Fibroblast of the aortic adventitia (primary cell): ENCODE measurements at places on chromosomes 5 and 9.

DNA sequence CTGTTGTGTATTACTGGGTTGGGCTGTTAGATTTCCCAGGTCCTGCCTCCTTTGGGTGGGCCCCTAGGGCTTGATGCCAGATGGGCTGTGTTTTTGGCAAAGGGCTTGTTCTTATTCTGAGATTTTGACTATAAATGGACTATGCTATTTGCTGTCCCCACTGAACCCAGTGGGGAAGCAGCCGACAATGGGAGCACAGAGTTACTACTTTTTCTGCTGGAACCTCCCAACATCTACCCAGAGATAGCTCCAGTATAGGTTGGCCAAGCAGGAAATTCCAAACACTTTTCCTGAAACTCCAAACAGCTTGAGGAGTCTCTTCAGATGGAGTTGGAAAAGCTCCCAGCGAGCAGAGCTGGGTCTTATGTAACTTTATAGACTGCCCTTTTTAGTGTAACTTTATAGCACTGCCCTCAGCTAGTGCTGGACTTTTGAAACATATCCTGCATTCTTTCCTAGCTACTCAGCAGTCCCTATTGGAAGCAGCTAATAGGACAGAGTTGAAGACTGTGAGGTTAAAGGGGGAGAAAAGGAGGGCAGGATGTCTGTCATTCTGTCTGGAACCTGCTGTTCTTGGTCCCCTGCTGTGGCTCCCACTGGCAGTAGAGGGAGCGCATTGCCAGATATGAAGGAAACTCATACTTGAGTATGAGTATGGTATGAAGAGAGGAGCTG lies 21.0 kb downstream of the RUSC2 start:
- peak; percentile 100 for DNase-seq

- no peak for DNase-seq
Observed at GRCh38 chr5:58545912-58546311, 37.0 kb upstream of the RAB3C start.

DNA sequence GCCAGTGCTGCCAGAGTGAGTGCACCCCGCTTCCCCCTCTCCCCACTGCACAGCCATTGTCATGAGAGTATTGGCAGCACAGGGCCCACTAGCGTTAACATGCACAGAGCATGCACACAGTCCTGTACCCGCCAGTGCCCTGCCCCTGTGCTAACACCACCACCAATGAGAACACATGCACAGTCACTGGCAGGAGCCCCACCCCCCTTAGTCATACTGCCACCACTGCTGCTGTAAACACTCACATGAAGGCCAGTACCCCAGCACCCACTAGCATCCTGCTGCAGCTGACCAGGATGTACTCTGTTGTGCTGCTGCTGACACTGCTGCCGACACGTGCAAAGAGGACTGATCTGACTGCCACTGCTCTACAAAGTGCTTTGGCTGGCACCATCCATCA lies 19.5 kb upstream of the RANBP6 start:
- DNase-seq: no peak

GRCh38 chr5:86452251-86452650 lies 165.5 kb upstream of the COX7C start:
- DNase-seq: no peak

- DNase-seq: peak; percentile 45
Observed at GRCh38 chr5:33734537-33734936, 157.3 kb downstream of the ADAMTS12 start.

DNA sequence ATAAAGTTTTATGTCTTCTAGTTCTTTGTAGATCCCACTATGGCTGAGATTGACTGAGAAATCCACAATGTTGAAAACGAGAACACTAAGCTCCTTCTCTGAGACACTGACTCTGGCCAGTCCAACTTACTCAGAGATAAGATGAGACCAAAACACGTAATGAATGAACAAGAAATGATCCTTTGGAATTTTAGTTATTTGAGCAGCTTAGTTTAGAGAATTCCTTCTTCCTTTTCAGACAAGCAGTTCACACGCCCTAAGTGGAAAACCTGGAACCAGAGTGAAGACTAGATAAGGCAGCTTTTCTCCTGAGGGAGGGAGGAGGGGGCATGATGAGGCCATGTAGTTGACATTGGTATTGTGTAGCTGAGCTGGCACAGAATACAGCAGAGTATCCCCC lies 139.6 kb downstream of the GABRB2 start:
- no peak for DNase-seq

GRCh38 chr9:98569491-98569890 lies 139.2 kb downstream of the GABBR2 start:
- no peak for DNase-seq

DNA sequence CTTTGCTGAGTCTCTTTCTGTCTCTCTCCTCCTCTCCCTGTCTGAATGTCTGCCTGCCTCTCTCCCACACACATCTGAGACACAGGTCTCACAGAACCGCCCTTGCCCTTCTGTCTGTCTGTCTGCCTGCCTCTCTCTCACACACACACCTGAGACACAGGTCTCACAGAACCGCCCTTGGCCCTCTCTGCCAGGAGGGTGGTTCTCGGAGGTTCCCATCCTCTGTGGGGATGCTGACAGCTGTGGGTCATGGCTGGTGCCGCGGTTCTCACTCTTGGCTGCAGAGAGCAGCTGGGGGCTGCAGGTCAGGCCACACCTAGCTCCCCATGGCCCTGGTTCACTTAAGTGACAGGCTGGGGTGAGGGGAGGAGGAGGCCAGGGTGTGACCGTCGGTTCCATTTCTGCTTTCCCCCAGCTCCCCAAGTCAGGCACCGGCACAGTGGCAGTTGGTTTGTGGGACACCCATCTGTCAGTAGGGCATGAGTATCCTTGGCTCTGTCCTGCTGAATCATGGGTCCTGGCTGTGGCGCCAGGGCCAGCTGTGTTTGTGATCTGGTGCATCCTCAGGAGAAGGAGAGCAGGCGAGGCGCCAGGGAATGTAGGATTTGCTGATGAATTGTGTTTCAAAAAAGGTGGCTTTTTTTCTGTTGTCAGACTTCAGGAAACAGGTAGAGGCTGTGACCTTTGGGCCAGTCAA lies 42.3 kb upstream of the CLPTM1L start:
- DNase-seq: no peak

DNA sequence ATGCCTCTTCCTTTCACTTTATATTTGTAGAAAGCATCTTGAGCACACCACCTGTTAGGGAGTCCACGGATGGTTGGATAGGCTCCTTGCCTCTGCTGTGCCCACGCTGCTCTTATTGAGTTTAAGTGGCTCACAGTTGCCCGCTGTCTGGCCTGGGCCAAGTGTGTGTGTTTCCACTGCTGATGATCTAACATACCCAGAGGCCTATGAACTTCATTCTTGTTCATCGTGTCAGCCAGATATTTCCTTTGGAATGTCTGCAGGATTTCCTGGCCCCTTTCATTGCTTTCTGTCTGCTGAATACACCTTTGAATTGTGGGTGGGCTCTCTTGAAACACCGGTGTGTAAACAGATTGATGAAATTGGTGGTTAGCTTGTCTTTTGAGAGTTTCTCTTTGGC lies 46.6 kb downstream of the MVB12B start:
- DNase-seq: no peak

DNA sequence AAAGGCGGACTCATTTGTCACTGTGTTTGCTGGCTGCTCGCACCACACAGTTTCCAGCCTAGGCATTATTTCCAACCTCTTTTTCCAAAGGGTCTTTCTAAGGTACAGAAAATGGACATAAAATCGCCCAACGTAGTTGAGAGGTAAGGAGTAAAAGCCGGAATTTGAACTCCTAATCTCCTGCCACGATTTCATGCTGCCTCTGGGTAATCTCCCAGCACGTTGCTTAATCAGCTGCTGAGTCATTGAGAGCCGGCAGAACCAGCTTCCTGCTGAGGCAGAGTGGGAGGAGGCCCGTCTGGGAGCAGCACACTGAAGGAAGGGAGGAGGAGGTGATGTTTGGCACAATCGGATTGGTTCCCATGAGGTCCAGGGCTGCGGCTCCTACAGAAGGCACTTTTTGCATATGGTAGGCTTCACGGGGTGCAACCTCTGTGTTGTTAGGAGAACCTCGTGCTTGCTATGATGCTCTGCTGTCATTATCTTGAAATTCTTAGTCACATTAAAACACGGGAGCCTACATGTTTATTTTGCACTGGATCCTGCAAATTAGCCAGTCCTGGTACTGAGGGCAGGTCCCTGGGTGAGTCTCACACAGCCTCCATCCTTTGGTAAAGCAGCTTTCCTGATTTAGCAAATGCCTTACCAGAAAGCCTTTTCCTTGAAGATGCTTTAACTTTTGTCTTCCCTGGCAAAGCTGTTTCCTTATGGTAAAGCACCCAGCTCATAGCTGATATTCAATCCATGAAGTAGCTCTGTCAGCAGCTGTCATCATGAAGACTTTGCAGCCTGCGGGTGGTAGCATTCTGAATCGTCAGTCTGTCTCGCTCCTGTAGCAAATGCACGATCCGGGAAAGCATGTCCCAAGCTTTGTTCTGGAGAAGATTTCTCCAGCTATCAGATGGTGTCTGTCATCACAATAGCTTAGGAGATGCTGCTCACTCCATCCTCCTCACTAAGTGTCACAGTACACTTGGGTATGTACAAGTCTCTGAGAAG lies 191.6 kb upstream of the MSX2 start:
- peak; percentile 95 for DNase-seq

DNA sequence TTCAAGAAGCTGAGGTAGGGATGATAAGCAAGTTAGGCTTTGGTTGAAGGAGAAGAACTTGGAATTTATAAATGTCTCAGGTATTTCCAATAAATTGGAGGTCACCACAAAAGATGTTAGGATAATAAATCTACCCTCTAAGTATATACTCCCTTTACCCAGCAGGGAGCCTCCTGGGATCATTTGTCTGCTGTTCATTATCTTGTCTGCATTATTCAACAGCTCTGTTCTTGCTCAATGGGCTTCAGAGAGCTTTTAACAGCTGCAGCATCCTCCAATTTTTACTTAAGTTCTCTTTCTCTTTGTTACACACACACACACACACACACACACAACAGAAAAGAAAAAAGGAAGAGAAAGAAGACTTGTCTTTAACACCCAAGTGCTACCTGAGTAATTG lies 51.7 kb upstream of the VPS13A start:
- no peak for DNase-seq

DNA sequence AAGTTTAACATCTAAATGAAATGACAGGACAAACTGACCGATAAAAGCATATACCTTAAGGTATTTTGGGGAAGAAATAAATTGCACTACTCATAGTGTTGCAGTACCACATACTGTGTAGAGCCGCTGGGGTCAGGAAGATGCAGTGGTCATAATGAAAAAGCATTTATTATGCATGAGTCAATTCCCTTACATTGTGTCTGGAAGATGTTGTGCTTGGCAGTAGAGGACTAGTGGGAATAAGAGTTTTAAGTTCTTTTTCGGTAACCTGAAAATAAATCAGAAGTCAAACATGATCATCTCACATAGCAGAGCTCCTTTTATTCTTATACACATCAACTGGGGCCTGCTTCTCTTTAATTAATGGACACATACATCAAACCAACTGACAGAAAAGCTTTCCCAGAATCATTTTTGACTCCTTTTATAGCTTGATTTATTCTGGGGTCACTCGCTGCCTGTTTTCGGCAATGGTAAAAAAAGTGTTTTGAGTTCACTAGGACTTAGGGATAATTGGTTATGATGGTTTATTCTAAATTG lies 262.5 kb upstream of the CHD1 start:
- DNase-seq: peak; percentile 1

- DNase-seq: no peak
Observed at GRCh38 chr9:98644011-98644410, 64.7 kb downstream of the GABBR2 start.

DNA sequence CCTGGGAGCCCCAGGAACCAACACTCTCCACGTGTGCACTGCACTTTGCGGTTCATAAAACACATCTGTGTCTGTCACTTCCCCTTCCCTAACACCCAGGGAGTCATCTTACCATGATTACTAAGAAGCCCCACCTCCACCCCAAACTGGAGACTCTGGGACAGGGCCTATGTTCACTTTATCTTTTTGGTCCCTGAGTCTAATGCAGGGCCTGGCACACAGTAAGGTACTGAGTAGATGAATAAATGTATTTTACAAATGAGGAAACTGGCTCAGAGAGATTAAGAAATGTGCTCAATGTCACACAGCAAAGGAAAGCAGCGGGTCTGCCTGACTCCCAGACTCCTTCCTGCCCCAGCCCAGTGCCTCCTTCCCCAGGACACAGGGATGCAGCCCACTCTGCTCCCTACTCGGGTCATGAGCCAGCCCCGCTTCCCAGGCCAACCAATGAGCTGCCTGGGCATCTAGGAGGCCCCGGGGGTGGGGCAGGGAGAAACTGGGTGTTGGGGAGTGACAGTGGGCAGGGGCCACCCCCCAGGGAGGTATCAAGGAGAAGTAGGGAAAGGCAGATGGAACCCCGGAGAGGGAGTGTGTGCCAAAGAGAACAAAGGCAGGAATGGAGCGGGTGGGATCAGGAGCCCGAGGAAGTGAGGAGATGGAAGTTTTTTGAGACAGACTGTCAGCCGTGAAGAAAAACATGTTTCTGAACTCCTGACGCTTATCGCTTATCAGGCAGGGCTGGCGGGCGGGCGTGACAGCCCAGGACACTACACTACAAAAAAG lies 30.5 kb downstream of the SHB start:
- no peak for DNase-seq

DNA sequence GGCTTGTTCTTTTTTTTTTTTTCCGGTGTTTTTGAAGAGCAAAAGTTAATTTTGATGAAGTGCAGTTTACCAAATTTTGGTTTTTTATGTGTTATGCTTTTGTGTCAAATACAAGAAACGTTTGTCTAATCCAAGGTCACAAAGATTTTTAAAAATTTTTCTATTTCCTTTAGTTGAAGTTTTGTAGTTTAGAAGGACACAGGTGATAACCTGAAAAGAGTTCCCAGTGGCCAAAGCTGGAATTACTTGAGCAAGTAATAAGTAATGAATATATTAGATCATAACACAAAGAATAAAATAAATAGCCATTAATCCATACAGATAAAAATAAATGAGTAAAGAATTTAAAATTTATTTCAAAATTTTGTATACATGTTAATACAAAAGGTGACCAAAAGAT lies 71.5 kb downstream of the FCHO2 start:
- no peak for DNase-seq

GRCh38 chr5:92907938-92908606 lies 672.9 kb downstream of the NR2F1-AS1 start:
- DNase-seq: peak; percentile 68
